ENCODE measurements at places on chromosomes 3 and 15.

DNA sequence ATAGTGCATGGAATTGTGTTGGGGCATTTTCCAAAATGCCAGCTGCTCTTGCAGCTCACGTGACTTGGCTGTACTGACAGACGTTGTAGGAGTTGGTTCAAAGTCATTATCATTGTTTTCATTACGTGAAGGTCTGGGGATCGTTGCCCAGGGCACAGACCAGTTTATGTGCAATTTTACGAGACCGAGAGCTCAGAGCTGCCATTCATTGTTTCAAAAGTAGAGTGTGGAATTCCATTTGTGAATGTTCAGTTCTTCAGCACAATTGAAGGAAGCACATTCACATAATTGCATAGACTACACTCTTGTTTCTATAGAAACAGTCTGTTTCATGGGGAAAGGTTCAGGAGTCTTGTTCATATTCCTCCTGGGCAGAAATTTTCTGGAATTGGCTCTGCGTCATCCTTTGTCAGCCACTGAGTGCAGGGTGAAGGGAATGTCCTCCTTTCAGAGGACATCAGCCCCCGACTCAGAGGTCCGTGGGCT, 54.5 kb downstream of the GABRG3 start:
- DNase-seq: no peak

DNA sequence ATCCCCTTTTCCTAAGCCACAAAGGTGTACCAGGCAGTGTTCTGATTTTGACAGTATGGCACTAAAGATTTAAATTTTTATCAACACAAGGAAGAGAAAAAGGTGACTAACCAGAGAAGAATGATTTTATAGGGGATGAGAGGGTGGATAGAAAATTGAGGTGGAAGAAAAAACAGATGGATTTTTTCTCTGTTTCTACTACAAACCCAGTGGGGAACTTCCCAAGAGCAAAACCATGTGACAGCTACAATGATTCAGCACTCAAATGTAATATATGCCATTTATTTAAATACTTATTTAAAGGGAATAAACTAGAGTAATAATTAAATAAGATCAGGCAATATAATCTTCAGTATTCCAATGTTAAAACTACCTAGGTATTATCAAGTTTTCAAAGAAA, 11.1 kb downstream of the DCUN1D1 start:
- no peak for DNase-seq

DNA sequence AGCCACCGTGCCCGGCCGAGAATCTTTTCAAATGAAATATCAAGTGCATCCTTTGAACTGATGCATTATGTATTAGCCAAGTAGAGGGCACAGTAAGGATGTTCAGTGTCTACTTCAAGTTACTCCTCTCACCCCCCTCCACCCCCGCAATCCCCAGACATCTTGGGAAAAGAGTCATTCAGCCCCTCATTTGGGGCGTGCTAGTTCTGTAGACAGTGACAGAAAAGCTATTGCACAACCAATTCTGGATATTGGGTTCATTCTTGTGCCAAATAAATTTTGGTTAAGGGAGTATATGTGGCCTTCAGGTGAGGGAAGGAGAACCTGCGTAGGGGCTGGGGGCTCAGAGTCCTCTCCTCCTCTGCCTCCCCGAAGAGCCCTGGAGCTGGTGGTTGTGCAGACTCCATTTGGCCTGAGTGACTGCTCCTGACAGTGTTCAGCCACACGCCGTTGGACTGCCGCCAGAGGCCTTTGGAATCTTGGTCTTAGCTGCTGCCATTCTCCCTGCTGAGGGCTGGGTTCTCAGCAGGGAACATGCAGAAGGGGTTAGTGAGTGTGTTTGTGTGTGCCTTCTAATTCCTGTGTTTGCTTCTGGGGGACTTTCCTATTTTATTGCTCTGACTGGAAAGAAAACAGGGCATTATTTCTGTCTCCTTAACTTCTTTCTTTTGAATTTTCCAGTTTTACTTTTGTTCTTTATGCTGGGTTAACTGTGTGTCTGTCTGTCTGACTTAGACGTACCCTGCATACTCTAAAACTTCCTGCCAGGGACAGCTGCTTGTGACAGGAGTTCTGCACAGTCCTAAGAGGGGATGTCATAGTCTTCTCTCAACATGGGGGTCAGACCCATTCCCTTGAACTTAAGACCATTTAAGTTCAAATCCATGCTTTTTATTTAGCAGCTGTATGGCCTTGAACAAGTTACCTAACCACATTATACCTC, 21.0 kb downstream of the RARB start:
- DNase-seq: no peak

GRCh38 chr3:124859025-124859424, 28.1 kb downstream of the ITGB5 start:
- no peak for DNase-seq

- no peak for DNase-seq
Measured at GRCh38 chr3:129357616-129358015, 70.8 kb downstream of the EFCAB12 start.

GRCh38 chr3:71226565-71227269, 356.8 kb downstream of the FOXP1 start:
- peak; percentile 31 for DNase-seq

- no peak for DNase-seq
Measured at GRCh38 chr3:64693031-64693430, 5.2 kb upstream of the ADAMTS9 start.

DNA sequence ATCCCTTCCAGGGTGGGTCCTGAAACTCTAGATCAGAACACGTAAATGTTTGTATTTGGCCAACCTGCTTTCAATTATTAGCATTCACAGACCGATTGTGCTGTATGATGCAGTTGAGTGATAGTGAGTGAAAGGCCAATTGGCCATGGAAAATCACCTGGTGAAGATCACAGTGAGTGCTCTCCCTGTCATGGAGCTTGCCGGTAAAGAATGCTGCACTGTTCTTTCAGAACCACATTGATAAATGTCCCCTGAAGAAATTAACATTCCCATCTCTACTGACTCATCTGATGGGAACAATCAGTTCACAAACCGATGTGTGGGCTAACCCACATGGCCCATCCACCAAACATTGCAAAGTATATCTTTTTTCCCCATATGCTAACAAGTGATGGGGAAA, 324.8 kb upstream of the TBL1XR1 start:
- no peak for DNase-seq

- DNase-seq: no peak
Measured at GRCh38 chr3:143726727-143727126, 121.5 kb downstream of the SLC9A9 start.

DNA sequence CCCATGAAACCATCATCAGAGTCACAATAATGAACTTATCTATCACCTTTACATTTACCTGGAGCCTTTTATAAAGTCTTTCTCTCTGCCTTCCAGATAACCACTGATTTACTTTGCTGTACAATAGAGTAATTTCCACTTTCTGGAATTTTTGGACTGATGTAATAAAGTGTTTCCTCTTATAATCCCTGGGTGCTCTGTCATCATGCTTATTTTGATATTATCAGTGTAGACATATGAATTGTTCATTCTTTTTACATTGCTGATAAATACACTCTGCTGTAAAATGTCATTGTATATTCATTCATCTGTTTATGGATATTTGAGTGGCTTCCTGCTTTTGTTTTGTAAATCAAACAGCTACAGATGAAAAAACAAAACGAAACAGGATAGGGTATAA, 27.0 kb upstream of the IREB2 start:
- no peak for DNase-seq

All from effector CD8-positive, alpha-beta T cell (primary cell).